ENCODE measurements at places on chromosomes 5 and 9. TPM values are rescaled to one million over a fixed set of nuclear protein-coding genes. Genes with fewer than 3 reads are reported as not detected.

MARCOL gene
- total RNA-seq = not detected

RAB3C gene
- not detected for total RNA-seq

MYMK gene
- not detected for total RNA-seq

SH3RF2 gene
- total RNA-seq = not detected

LRRC8A gene
- total RNA-seq = 19.9 TPM
